ENCODE measurements at places on chromosomes 16 and 17.

- DNase-seq = peak; percentile 47
Measured at GRCh38 chr16:89602273-89602951, 11.0 kb upstream of the DPEP1 start.

DNA sequence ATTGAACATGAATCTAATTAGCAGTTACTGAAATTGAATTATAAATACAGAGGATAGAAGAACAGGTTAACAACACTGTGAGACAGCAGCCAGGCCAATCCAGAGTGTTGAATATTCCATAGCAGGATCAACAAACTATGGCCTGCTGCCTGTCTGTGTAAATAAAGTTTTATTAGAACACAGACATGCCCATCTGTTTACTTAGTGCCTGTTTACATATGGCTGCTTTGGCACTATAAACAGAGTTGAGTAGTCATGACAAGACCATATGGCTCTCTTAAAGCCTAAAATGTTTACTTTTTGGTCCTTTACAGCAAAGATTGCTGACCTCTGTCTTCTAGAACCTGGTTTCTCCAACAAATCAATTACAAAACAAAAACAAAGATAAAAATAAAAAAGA is 115.4 kb upstream of the CDC42EP4 start:
- DNase-seq = no peak

GRCh38 chr16:67349172-67349571 is 22.6 kb downstream of the LRRC36 start:
- DNase-seq = no peak

- DNase-seq = no peak
Measured at GRCh38 chr17:77891602-77892001, 66.9 kb upstream of the TNRC6C start.
